ENCODE measurements at places on chromosomes 16 and 17.

DNA sequence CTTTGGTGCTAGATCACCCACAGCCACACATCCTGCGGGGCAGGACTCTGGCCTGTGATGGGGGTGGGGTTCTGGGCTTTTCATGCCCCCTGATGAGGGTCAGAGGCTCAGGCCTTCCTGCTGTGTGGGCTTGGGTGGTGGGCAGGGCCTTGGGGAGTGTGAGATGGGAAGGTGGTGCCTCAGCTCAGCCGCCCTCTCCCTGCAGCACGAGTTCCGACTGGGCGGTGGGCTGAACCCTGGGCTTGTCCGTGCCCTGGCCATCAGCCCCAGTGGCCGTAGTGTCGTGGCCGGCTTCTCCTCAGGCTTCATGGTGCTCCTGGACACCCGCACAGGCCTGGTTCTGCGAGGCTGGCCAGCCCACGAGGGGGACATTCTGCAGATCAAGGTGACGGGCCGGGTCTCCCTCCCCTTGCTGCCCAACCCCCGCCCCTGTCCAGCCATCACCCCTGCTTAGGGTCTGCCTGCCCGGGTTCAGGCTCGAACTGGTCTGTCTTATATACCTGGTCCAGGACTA lies 6.8 kb upstream of the SERPINF2 start:
- DNase-seq: no peak

DNA sequence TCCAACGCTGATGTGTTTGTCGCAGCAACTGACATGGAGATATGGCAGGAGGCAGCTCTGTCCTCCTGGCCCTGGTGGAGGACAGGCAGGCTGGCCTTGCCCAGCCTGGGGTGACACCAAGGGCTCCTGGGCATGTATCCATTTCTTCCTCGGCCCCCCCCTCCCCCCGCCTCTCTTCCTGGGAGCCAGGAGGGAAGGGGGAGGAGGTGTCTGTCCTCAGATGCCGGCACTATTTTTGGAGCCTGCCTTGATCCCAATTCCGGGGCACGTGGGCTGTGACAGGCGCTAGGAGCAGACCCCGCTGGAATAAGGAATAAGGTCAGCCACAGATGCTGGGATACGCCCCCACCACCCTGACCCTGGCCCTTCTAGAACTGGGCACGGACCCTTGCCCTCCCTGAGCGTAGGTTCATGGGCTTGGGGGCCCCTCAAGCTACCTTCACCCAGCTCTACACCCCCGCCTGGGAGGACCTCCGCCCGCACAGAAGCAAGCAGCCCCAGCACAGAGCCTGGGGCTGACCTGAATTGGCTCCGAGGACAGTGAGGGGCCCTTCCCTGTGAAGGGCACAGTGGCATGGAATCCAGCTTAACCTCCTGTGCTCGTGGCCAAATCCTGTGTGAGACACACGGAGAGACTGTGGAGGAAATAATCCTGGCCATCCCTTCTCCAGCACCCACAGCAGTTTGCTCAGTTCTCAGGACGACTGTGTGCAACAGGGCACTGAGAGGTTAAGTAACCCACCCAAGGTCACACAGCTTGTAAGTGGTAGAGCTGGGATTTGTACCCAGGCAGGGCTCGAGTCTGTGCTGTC lies 24.1 kb downstream of the SEC14L5 start:
- peak; percentile 54 for DNase-seq

DNA sequence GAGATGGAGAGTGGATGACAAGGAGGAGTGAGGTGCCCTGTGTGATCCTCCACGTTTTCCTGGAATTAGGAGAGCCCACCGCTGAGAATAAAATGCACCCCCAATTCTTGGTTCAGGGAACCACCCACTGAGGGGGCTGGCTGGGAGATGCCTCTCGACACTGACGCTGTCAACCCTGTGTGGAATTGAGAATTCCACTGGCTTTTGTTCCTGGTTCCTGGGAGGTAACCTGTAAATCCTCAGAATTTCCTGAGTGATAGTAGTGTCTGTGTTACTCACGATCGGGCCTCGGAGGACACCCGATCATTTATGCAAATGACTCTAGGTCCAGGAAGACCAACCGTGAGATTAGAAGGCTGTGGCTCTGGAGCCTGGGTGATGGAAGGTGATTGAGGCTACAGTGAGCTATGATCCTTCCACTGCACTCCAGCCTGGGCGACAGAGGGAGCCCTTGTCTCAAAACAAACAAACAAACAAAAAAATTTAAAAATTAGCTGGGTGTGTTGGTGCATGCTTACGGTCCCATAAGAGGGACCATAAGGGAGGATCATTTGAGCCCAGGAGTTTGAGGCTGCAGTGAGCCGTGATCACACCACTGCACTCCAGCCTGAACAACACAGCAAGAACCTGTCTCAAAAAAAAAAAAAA lies 11.7 kb upstream of the PRPSAP1 start:
- DNase-seq: no peak

GRCh38 chr17:76642994-76643393 lies 563 bp downstream of the ST6GALNAC1 start:
- no peak for DNase-seq

- DNase-seq: no peak
Measured at GRCh38 chr17:66304304-66305174, 2.1 kb downstream of the PRKCA start.

- DNase-seq: no peak
Measured at GRCh38 chr16:11183035-11183812, 72.8 kb downstream of the SOCS1 start.

DNA sequence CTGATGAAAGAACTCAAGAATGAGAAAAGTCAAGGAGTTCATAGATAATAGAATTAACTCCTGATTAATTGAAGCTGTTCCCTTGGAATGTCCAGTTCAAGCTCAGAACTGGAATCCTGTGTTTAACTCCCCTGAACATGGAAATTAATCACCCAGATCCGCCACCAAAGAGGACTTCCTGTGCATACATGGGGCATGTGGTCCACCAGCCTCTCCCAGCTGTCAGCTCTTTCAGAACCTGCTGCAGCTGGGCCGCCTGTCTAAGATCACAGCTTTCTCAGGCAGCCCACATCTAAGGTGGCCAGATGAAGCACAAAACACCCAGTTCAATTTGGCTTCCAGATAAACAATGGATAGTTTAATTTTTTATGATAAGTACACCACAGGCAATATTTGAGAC lies 203.7 kb upstream of the COX10 start:
- no peak for DNase-seq

DNA sequence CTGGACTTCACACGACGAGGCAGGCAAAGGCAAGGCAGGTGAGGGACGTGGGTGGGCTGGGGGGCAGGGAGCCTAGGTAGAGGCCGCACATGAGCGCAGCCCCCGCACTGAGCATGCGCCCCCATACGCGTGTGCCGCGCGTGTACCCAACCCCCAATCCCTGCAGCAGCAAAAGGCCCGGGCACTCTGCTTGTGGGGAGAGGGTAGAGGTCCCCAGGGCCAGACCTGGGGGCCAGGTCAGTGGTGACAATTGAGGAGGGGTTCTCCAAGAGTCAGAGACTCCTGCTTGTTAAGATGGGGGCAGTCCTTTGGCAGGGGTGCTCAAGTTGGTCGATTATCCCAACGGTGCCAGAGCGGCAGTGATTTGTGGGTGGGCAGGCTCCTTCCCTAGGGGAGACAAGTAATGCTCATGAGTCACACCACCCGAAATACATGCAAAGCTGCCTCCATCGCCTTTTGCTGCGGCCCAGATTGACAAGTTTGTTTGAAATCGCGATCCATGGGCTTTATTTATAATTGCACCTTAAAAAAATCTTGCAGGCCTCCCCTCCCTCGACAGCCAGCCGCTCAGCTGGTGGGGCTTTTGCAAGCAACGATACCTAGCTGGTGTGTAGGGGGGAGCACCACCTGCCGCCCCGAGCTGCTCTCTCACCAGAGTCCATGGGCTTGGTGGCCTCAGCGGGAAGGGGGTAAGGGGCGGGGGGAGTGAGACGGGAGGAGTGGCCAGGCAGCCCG lies 1.1 kb upstream of the GIT1 start:
- no peak for DNase-seq

DNA sequence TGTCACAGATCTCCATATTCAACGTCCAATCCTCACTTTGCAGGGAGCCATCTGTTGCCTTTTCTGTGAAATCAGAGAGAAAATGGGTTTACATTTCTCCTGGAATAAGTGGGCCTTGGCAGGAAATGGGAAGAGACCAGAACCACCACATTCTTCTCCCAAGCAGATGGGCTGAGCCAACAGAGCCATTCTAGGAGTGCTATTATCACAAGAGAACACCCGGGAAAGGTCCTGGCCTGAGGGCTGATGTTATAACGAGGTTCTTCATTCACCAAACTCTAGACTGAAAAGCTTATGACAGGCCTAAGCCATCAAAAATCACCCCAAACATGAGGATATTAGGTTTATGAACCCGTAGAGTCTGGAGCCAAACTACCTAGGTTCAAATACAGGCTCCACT lies 64.7 kb downstream of the TOM1L2 start:
- DNase-seq: no peak

GRCh38 chr17:30236766-30237165 lies 1.3 kb upstream of the SLC6A4 start:
- DNase-seq: peak; percentile 55
